ENCODE measurements at places on chromosomes 4 and X.

- peak; percentile 44 for DNase-seq
Measured at GRCh38 chr4:83484500-83485461, at the start of gene ABRAXAS1. TSS of gene ABRAXAS1 (minus strand) at chr4:83485100. CDS start at chr4:83485072, 28 bp downstream.

- DNase-seq = no peak
Measured at GRCh38 chr4:169619518-169619957, 840 bp upstream of the CLCN3 start.

DNA sequence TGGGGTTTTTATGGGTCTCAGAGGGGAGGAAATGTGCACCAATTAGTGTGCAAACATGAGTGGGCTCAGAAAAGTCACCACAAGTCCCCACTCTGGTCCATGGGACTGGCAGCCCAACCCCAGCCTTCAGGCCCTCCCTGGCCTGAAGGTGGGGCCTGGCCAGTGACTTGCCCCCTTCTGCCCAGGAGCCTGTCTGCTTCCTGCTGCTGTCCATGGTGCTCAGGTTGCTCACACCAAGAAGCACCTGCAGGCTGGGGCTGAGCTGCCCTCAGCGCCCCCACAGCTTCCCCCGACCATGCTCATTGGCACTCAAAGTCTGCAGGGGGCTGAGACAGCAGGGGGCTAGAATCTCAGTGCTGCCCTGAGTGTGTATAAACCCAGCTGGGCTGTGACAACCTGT lies 30.6 kb upstream of the GC start:
- DNase-seq = no peak

DNA sequence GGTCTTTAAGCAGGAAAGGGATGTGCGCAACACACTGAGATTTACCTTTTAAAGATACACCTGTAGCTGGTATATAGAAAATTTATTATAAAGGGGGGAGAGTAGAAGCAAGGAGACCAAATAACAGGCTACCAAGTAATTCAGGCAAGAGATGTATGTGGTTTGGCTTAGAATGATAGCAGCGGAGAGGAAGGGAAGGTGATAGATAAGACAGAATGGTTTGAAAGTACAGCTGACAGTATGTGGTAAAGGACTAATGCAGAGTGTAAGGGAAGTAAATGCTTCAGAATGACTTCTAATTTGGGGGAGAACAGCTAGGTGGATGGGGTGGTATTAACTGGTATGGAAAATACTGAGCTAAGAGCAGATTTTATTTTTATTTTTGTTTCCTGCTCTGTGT lies 308.9 kb downstream of the ANTXR2 start:
- DNase-seq = no peak

DNA sequence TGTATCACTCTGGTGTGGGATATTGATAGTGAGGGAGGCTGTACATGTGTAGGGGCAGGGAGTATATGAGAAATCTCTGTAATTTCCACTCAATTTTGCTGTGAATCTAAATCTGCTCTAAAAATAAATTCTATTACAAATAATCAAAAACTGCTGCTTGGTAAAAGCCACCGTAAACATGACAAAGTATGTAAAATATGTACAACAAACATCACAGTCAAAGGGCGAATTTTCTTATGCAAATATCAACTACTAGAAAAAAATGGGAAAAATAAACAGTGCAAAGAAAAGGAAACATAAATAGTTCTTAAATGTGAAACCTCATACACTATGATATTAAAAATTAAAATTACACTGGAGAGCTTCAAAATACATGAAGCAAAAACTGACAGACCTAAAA lies 105.1 kb upstream of the DCLK2 start:
- no peak for DNase-seq

GRCh38 chr4:184416913-184417734 lies 57.2 kb downstream of the IRF2 start:
- no peak for DNase-seq

GRCh38 chrX:71175531-71175930 lies 30.9 kb downstream of the NLGN3 start:
- no peak for DNase-seq

DNA sequence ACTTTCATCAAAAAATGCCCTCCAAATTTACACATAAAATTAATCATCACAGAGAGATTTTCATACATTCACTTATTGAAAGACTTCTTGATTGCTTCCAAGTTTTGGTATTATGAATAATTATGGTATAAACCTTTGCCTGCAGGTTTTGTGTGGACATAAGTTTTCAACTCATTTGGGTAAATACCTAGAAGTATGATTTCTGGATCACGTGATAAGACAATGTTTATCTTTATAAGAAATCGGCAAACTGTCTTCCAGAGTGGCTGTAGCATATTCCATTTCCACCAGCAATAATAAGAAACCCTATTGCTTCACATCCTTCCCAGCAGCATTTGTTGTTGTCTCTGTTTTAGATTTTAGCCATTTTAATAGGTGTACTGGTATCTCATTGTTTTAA lies 1507.0 kb upstream of the IGFBP7 start:
- no peak for DNase-seq

GRCh38 chr4:8848507-8849265 lies 23.0 kb downstream of the HMX1 start:
- DNase-seq = no peak

GRCh38 chr4:150141756-150142155 lies 63.5 kb downstream of the DCLK2 start:
- no peak for DNase-seq

DNA sequence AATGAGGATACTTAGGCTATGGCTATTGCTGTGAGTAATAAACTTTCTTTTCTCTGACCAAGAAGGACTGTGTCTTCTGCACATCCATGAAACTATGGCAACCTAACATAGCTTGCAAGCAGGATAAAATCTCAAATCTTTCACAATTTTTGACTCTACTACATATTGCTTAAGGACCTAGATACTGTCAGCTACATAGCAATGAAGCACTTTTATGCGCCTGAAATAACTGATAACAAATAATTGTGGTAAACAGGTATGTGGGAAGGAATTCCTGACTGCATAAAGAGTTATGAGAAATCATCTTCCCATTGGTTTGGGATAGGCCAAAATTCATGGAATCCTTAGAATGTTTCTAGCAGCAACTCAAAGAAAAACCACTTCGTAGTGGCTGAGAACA lies 41.2 kb upstream of the PDGFC start:
- no peak for DNase-seq

GRCh38 chr4:137998666-137999429 lies 243.3 kb downstream of the SLC7A11 start:
- no peak for DNase-seq

DNA sequence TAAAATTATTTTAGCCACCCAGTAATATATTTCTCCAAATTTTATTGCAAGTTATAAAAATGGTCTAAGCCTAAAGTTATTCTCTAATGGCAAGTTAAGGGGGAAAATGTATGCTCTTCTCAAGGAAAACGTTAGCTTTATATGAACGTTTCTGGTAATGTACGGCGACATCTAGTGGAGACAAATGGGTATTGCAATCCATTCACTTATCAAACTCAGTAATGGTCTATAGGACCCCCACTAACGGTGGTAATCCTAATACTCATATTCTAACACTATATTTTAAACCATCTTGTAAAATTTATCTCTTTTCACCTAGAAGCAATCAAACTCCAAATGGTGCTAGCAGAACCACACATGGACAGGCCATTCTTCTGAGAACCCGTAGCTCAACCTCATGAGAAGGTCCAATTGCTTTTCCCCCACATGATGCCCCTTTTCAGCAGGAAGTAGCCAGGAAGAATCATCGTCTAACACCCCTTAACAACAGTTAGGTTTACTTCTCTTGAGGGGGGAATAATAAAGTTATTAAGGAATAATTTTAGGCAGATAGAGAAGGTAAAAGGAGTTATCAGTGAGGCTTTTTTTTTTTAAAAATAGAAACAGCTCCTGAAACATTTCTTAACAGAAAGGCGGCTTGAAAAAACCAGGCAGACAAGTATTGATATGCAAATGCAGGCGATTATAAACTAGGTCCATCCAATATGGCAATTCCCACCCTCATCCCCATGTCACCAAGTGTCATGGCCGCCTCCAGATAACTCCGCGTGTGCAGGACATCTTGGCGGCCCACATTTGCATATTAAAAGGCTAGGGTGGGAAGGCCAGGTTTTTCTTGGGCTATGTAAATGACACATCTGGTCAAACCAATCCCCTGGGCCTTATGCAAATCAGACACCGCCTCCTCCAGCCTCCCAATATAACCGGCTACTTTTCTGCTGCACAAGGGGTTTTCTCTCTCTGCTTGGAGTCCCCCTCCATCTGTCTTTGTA lies 35.0 kb downstream of the NUDT11 start:
- no peak for DNase-seq

DNA sequence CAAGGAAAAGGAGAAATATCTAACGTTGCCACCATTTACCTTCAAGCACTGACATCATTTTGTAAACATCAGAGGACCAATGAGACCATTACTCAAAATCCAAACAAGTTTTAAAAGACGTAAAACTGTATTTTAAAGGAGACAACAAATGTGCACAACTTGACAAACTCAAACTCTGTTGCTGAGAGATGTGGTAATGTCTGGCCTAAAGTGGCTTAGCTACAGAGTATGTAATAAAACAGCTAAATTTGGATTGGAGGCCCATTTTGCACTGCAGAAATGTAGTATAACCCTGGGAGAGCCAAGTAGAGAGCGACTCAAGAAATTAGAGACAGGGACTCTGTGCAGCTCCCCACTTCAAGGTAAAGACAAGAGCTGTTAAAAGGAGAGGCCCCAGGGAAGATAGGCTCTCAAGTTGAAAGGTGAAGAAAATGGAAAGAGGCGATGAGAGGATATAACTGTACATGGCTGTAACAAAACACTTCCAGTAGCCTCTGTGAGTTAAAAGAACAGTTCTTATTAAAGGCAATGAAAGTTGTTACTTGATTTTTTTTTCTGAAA lies 20.3 kb downstream of the UNC5C start:
- DNase-seq = no peak

- DNase-seq = no peak
Measured at GRCh38 chr4:37628977-37629609, 57.1 kb downstream of the RELL1 start.

DNA sequence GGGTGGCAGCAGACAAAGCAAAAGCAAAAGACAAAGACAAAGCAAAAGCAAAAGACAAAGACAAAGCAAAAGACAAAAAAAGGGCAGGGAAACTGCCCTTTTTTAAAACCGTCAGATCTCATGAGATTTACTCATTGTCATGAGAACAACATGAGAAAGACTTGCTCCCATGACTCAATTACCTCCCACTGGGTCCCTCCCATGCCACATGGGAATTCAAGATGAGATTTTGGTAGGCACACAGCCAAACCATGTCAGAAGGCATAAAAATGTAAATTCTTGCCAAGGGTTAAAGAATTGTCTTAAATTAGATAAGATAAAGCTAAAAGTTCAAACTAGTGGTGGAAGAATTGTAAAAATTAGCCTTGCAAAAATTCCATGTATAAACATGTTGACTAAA lies 419.7 kb downstream of the TRAM1L1 start:
- no peak for DNase-seq

GRCh38 chr4:39527296-39528060 lies at the start of gene UGDH:
TSS of gene UGDH (minus strand) at chr4:39527439. CDS start at chr4:39521512, 5,927 bp downstream.
- DNase-seq = peak; percentile 95

DNA sequence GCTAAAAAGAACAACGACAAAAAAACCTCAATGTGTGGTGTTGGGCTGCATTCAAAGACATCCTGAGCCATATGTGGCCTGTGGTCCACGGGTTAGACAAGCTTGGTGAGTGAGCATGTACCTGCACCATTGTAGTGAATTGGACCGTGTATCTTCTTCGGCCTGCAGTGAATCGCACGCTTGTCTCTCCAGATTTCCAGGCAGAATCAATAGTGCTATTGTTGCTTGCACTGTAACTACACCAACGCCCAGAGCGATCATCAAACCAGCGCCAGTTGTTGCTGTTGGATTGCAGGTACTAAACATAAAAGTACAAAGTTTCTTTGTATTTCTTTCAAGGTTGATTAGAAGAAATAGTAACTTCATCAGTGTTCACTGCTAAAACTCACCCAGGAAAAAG lies 101.6 kb downstream of the HUWE1 start:
- no peak for DNase-seq

DNA sequence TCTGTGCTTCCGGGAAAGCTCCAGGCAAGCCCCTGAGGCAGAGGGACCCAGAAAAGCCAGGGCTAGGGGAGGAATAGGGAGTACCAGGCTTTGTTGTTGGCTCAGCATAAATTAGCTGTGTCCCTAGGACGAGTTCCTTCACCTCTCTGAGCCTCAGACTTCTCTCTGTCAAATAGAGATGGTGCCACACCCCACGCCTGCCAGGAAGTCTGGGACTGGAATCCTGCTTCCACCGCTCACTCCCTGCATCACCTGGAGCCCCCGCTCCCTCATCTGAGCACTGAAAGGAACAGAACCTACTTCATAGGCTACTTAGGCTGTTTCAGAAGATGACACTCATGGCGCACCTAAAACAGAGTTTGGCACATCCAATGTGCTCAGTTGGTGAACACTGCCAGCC lies 8.1 kb upstream of the JAKMIP1 start:
- DNase-seq = no peak

DNA sequence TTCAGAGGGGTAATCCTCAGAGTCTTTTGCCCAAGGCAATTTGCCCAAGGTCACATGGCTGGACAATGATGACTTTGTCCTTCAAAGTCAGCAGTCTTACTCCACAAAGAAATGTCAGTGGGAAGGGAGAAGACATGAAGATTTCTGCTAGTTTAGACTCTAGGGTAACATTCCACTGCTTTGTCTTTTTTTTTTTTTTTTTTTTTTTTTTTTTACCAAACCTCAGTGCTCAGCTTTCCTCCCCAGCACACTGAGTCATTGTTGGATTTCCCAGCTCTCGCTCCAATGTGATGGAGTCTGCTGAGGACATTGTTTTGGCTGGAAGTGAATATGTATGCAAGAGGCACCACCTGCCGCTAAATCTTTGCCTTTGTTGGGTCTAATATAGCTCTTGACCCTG lies 7.2 kb upstream of the C1QTNF7 start:
- peak; percentile 63 for DNase-seq

DNA sequence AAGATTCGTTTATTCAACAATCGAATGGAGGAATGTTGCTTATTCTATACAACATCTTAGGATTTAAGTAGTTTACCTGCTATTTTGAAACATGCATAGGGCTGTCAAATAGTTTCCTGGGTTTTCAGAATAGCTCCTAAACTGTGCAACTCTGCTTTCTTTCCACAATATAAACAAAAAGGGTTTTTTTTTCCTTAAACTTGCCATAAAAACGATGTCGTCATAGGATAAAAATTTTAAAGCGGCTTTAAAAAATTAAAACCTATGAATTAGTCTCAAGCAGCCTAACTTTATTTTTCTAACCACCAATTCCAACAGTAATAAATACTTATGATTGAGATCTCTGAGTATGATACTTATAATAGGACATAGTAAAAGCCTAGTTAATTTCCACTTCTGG lies 21.6 kb upstream of the STIM2 start:
- no peak for DNase-seq
